SW 1271 (cell line): ENCODE measurements at places on chromosomes 12 and 14.

- no peak for DNase-seq
These were observed 856 bp upstream of the EIF4B start for GRCh38 chr12:53005215-53005985.

GRCh38 chr12:88946372-88946997, 366.2 kb upstream of the KITLG start:
- no peak for DNase-seq

DNA sequence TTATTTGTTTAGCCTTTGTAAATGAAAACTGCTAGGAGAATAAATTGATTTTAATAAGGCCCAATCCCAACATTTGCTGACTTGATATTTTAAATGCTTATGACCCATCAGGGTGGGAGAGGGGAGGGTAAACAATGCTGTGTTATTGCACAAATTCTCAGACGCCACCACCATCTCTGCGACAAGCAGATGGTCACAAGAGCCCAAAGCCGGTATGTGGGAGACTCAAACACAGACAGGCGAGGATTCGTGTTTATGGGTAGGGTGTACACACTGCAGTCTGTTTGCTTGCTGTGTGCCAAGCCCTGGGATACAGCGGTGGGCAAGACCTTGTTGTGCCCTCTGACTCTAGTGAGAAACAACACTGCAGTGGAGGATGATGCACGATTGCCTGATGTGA, 39.2 kb upstream of the PWP1 start:
- no peak for DNase-seq

GRCh38 chr12:50728841-50729240, 35.1 kb upstream of the ATF1 start:
- DNase-seq, result no peak

GRCh38 chr14:74882103-74882920, 596 bp downstream of the DLST start:
- no peak for DNase-seq

GRCh38 chr12:106586278-106586802, 3.5 kb downstream of the RFX4 start:
- no peak for DNase-seq

DNA sequence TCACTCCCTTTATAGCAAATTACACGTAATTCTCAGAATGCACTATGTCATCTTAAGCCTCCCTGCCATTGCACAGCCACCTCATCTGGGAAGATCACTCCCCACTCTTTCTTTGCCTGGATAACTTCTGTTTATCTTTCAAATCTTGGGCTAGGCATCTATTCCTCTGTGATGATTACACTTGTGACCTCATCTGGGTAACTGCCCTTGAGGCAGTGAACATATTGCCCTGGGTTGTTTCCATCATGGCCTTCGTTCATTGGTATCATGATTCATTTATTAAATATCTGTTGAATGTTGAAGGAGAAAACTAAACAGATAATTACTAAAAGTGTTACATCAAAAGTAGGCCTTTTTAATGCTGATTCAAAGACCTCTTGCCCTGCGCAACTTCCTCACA, 26.2 kb upstream of the PDE3A start:
- DNase-seq, result no peak

DNA sequence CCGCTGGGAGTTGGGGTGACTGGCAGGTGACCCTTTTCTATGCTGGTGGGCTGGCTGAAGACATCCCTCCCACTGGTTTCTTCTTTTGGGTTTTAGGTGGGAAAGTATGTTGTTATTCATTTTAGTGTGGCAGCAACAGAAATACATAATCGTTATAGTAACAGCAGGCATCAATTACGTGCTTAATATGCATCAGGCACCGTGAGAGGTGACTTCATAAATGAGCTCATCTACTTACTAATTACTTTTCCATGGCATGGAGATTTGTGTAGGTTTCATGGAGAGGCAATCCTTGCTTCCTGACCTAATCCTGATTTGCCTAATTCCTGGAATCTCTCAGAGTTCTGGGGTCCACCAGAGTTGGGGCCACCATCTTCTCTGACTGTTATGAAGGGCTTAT, 13.4 kb upstream of the CELA1 start:
- no peak for DNase-seq

GRCh38 chr12:77010691-77011548, 54.4 kb downstream of the E2F7 start:
- peak; percentile 44 for DNase-seq

DNA sequence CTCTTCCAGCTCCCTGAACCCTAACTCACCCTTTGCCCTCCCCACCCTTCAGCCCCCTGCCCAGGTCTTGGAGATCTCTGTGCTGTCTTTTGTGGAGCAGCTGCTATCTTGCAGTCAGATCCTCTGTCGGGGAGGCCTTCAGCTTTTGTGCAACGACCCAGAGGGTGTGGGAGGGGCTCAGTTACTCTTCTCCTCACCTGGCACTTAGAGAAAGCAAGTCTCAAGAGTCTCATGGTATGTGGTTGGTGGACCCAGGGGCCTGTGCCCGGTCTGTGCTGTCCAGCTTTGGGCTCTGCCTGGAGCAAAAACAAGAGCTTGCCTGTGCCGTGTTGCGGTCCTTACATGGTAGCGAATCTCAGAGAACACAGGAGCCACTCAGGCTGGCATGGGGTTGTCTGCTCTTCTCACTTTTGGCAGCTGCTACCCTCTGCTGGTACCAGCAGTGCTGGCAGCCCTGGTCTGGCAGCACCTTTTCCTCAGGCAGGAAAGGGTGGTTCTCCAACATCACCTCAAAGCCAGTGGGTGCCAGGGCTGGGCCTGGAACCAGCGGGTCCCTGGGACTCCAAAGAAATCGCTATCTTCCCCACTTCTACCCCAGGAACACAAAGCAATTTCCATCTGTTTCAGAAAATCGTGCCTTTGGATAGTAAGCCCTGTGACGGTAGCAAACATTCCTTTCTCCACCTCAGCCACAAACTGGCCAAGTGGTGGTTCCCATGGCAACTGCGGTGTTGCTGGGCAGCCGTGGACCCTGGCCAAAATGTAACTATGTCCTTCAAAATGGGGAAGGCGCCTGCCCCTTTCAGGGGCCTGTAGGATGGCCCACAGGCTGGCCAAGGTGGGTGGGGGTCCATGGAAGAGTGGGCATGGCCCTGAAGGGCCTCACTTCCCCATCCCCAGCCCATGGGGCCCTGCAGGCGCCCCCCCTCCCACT, 90.0 kb downstream of the RIN3 start:
- DNase-seq, result no peak

GRCh38 chr12:128911861-128912260, 58.6 kb downstream of the GLT1D1 start:
- DNase-seq, result no peak

- no peak for DNase-seq
These were observed 117.4 kb upstream of the SOX5 start for GRCh38 chr12:24066865-24067264.

DNA sequence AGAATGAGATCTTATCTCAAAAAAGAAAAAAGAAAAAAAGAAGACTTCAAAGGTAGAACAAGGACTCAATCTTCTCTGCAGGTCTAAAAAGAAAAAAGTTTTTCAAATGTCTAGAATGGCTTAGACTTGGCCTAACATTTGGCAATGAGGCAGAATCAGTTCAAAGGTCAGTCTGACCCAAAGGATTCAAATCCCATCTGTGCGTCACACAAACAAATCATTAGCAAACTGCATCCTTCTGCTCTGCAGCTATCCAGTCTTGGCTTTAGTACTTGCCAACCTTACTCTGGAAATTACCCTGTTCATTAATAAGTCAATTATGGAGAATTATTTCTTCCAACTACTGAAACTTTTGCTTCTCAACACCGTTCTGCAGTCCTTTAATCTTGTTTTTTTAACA, 3.1 kb downstream of the YAF2 start:
- no peak for DNase-seq

- peak; percentile 21 for DNase-seq
These were observed 89.2 kb downstream of the KCNK10 start for GRCh38 chr14:88233915-88234314.

GRCh38 chr12:66092559-66093269, 37.8 kb downstream of the LLPH start:
- DNase-seq, result no peak

GRCh38 chr12:7555752-7556151, 52.2 kb upstream of the CD163 start:
- DNase-seq, result peak; percentile 78

- no peak for DNase-seq
These were observed 12.3 kb upstream of the RARG start for GRCh38 chr12:53244337-53244736.

DNA sequence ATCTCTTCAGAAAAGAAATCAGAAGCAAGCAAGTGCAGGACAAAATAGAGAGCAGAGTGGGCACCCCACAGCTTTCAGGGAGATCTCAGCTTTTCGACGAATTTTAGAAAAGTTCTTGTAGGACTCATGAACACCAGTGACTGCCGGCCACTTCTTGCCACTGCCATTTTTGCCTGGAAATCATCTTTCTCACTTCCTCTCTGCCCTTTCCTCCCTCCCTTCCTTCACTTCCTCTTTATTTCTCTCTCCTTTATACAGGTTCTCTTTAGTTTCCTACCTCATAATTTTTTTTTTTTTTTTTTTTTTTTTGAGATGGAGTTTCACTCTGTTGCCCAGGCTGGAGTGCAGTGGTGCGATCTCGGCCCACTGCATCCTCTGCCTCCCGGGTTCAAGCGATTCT, 185.6 kb downstream of the APAF1 start:
- DNase-seq, result no peak

DNA sequence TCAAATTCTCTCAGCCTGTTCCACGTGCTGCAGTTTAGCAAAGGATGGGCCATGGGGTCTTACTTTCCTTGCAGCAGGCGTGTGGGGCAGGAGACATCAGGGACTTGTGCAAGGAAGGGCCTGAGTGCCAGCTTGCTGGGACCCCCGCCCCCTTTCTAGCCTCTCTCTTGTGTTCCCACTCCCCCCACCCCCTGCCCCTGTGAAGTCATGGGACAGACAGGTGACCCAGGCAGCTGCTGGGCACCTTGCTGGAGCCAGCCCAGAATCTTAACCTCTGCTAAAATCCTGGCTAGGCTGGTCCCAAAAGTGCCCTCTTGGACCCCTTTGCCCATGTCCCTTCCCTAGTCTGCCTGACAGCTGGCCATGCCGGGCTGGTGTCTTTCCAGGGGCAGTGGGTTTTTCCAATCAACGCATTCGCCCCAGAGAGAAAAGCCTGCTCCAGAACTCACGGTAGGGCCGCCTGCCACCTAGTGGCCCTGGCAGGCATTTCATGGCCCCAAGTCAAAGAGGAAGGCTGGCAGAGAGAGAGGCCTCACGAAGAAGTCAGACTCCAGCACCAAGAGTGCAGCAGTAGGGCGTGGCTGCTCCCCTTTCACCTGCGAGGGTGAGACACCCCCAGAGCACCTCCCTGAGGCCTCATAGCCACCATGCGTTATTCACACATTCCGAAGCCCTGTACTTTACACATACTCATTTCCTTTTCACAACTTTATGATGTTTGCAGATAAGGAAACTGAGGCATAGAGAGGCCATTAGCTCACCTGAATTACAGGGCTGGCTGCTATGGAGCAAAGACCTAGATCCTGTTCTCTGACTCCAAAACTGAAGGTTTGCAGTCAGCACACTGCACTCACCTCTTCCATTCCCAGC, 67.4 kb downstream of the LGMN start:
- no peak for DNase-seq

GRCh38 chr14:44979740-44980356, 17.9 kb downstream of the TOGARAM1 start:
- DNase-seq, result no peak

DNA sequence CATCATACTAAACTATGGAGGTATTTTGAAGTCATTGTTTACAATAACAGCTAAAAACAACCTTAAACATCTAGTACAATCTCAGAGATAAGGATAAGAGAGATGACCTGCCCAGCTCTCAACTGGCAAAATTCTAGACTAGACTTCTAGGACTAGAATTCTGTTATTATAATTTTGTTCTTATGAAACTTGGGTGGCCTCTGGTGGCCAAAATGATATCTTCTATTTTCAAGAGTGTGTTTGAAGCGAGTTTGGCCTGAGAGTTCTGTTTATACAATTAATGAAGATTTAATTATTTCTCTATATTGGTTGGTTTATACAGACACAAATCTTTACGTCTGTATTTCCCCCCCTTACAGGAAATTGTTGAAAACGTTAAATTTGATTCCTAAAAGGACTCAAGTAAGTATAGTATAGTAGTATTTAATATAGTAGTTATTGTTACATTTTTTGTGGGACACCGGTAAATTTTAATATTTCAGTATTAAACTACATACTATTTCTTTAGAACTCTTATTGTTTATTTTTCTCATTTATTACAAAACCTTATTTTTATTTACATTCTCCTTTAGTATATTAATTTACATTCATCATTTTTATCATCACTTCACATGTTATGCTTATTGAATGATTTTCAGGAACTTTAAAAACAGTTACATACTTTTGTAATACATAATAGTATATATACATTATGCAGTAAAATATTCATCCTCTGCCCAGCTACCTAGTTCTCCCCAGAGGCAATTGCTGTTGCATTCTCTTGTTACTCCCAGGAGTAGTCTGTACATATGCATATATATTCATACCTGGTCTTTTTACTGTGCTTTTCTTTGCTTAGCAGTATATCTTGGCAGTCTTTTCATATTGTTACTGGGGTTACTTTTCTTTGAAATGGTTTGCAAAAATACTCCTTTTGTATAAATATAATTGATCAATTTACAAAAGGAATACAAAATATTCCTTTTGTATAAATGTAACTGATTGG, 6.6 kb downstream of the PPHLN1 start:
- peak; percentile 52 for DNase-seq

GRCh38 chr12:42862055-42862454, 272.5 kb upstream of the PRICKLE1 start:
- no peak for DNase-seq

DNA sequence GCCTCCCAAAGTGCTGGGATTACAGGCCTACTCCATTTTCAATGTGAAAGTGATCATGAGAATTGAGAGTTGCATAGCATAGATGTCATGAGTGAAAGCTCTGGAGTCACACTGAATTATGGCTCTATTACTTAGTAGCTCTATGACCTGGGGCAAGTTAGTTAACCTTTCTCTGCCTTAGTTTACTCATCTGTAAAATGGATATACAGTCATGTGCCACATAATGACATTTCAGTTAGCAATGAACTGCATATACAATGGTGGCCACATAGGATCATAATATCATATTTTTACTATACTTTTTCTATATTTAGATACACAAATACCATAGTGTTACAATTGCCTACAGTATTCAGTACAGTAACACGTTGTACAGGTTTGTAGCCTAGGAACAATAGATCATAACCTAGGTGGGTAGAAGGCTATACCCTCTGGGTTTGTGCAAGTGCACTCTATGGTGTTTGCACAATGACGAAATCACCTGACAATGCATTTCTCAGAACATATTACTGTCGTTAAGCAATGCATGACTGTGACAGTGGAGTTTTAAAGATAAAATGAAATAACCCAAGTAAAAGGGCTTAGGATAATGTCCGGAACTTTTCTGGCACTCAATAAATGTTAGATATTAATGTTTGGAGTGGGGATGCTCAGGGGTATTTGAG, 53.1 kb downstream of the ZFYVE26 start:
- DNase-seq, result no peak
